ENCODE measurements at places on chromosomes 6 and 20. TPM values are rescaled to one million over a fixed set of nuclear protein-coding genes. Genes with fewer than 3 reads are reported as not detected.

DNA sequence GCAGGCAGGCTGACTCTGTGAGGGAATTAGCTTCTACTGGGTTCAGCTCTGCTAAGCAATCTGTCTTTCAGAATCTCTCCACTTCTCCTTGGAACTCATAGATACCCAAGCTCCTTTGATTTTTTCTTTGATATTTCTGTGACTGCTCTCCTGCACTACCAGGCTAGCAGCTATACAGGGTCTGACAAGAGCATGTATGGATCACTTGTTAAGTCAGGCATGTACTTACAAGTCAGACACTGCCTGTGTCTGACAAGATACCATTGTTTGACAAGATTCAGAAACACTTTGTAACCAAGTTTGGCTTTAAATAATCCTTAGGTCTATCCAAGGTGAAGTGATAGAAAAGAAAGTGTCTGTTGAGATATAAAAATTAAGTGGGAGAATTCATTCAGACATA lies 79.5 kb downstream of the SESN1 start:
- DNase-seq, result no peak

GNMT gene
- total RNA-seq, result not detected

COL12A1 gene
- total RNA-seq, result 1.3 TPM

DNA sequence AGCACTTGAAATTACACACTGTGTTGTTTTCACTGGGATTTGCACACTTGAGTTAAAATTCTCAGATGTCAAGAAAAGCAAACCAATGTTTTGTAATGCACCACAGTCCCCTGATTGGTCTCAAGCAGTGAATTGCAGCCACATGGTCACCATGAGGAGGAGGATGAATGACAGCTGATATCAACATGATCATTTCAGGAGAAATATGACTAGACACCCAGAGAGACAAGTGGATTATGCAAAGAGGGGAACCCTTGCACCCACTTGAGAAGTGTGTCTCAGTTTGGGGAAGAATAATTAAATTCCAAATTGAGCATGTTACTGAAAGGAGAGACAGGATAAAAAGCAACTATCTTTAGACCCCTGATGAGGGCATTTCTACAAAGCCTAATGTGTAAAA lies 69.3 kb downstream of the UST start:
- DNase-seq, result no peak
